Cerebellar nuclear complex (tissue), 1 donor: ENCODE measurements at places on chromosomes 11 and 22.

DNA sequence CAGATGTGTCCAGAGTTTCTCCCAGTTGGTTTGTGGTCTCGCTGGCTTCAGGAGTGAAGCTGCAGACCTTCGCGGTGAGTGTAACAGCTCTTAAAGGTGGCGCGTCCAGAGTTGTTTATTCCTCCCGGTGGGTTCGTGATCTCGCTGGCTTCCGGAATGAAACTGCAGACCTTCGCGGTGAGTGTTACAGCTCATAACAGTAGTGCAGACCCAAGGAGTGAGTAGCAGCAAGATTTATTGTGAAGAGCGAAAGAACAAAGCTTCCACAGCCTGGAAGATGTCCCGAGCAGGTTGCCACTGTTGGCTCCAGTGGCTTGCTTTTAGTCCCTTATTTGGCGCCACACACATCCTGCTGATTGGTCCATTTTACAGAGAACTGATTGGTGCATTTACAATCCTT, 1.8 kb upstream of the PGA3 start:
- no peak for DNase-seq

GRCh38 chr11:5274395-5274794, 4.7 kb upstream of the HBE1 start:
- no peak for DNase-seq

DNA sequence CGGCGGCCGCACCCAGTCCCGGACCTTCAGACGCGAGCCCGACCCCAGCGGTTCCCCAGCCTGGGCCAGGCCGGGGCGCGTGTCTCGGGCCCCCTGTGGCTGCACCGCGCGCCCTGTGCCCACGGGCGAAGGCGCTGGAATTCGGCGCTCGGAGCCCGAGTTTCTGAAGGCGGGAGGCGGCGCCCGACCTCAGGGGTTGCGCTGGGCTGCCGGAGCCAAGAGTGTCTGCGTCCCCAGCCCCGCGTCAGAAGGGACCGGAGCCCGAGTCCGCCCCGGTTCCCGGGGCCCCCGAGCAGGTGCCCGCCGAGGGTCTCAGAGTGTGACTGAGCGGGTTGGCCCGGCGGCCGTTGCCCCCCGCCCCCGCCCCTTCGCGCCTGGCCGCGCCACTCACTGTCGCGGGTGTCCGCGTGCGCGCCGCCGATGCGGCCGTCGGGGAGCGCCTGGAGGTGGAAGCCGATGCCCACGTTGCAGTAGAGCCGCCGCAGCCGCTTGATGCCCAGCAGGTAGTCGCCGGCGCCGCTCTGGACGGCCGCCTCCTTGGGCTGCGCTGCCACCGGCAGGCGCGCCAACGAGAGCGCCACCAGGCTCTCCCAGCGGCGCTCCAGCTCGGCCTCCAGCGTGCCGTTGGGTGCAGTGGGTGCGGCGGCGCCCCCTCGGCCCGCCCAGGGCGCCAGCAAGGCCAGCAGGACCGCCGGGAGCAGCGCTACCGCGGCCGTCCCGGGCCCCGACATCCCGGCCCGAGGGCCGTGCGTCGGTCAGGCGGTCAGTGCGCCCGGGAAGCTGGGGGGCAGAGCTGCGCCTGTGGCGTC, 583 bp downstream of the FGF4 start:
- no peak for DNase-seq

DNA sequence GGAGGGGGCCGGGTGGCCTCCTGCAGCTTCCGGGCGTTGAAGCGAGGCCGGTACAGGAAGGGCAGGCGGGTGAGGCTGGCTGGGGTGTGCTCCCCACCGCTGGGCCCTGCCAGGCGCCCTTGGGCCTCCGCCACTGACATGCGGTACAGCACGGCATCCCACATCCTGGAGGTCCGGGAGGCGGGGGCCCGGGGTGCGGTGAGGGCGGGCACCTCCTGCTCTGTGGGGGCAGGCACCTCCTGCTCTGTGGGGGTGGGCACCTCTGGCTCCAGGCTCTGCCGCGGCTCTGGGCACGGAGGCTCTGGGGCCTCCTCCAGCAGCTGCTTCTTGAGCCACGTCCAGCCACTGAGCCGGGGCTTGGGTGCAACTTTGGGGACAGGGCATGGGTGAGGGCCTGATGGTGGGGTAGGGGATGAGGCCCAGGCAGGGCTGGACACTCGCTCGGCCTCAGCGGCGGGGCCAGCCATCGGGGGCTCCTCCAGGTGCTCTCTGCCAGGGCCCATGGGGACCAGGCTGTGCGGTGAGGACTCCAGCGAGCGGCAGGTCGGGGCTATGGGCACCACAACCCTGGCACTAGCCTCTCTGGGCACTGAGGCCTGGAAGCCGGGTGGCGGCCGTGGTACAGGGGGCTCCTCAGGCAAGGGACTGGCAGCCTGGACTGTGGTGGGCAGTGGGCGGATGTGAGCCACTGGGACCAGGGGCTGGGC, 2.3 kb downstream of the PRR33 start:
- no peak for DNase-seq

GRCh38 chr22:25840167-25840566, 98.2 kb downstream of the MYO18B start:
- no peak for DNase-seq

- DNase-seq = no peak
Observed at GRCh38 chr11:111378861-111379601, at the start of gene POU2AF1. POU2AF1 (minus strand) TSS chr11:111379275; CDS start chr11:111379177, 98 bp downstream.

DNA sequence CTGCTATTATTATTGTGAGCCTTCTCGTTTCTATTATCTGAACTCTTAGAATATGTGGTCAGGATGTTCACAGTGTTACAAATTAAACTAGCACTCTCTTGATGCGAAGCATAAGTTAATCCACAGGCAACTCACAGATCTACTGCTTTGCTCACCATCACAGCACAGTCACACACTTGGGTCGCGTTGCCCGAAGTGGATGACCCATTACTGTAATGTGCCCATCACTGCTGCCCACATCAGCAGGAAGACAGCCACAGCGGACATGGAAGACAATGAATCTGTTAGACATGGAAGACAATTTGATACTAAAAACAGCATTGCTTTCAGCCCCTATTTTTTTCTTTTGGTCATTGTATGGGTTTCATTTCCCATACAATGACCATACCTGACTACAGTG, 216.4 kb upstream of the B3GAT1 start:
- DNase-seq = no peak

DNA sequence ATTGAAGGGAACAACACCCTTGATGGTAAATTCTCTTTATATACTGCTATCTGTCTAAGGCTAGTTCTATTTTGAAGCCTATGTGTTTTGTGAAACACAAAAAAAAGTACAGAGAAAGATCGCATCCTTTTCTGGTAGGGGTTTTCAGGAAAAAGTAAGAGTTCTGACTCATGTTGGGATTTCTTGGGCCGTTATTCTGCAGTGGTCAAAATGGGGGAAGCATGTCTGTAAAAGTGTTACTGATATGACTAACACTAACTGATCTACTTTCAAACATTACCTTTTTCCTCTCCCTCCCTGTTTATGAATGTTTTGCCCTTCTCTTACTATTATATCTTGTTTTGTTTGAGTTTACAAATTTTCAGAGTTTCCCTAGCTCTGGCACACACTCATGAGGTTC, 53.9 kb downstream of the CTNND1 start:
- DNase-seq = no peak

- DNase-seq = no peak
Observed at GRCh38 chr22:45468872-45469271, 33.8 kb upstream of the FBLN1 start.

DNA sequence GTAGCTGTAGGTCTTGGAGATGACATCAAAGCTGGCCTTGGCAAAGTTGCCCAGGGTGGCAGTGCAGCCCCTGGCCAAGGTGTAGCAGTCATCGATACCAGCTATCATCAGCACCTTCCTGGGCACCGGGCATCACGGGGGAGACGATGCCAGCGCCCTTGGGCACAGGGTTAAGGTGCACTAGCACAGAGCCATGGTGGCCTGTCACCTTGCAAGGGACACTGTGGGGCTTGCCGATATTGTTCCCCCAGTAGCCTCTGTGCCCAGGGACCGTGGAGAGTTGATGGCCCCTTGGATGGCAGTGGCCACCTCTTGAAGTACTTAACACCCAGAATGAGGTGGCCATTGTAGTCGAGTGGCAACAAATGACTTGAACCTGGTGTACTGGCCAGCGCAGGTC, 44.4 kb upstream of the FTH1 start:
- no peak for DNase-seq

GRCh38 chr22:27195094-27195493, 537.7 kb downstream of the MIAT start:
- no peak for DNase-seq

- DNase-seq = no peak
Observed at GRCh38 chr11:94066901-94067429, 45.8 kb downstream of the HEPHL1 start.

DNA sequence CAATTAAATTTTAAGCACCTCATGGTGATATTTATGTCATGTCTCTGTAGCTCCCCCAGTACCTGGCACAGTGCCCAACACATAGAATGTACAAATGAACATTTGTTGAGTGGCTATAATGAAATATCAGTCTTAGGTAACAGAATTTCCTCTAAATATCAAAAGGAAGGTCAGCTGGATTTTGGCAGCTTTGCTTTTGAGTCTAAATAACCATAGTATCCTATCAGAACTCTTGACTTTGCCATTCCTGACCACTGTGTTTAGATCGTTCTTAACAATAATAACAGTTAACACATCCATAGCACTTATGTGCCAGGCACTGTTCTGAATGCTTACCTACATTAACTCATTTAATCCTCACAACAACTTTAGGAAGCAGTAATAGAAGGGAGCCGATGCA, 26.6 kb downstream of the TMEM123 start:
- DNase-seq = no peak

- no peak for DNase-seq
Observed at GRCh38 chr11:45298718-45299117, 12.6 kb upstream of the SYT13 start.

- DNase-seq = no peak
Observed at GRCh38 chr11:1771700-1772099, 8.0 kb upstream of the CTSD start.

DNA sequence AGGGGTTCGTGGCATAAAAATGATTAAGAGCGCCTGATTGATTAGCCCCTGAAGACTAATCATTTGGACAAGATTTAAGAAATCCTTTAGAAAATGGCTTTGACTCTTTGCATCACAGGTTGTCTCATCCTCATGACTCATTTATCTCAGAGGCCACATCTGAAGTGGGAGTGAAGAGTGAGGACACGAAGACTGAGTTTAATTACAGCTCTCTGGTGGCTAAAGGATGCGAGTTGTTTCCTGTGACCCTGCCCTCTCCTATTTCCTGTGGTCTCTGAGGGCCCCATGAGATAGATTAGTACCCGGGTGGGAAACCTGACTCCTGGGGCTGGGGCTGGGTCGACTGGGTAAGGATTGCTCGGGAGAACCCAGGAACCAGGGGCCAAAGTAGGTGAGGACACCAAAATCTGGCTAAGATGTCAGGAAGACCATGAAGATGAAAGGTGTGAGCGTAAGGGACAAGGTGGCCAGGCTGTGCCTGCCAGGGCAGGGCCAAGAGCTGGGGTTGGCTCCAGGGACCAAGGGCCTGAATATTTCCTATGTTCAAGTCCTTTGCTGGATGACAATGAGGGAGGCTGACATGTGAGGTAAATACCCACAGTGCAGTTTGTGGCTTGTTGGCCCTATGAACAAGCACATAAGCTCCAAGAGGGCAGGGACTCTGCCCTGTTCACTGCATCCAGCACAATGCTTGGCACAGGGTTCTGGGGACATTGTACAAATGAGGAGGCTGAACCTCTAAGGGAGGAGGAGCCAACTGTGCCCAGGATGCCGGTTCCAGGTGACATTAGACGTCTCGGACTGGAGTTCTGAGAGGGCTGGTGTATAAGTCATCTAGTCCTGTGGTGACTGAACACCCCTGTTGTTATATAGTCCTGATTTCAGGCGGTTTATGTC, 3.6 kb downstream of the OTOG start:
- DNase-seq = no peak
